Activated naive CD4-positive, alpha-beta T cell (primary cell): ENCODE measurements at places on chromosomes 2 and 18.

DNA sequence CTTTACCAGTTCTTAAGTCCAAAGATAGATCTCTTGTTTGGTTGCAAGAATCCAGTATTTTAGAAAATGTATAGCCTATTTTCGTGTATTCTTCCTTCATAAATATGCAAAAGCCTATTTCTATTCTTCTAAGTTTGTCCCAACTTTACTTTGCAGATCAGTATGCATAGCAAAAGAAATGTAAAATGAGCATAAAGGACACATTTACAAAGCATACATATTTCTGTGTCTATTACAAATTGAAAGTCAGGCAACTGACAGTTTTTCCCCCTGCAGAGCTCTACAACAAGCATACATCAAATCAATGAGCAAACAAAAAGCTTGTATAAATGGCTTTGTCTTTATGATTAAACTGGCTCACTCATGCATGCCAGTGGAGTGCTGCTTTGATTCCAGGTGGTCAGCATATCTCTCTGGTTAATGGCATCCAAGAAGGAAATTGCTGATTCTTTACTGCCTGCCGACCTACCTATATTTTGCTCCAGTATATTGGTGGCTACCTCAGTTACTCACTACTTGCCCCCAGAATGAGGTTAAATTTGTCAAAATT, 10.0 kb upstream of the VPS54 start:
- no peak for DNase-seq

- no peak for DNase-seq
Observed at GRCh38 chr2:3659447-3660432, 1.7 kb downstream of the ALLC start.

DNA sequence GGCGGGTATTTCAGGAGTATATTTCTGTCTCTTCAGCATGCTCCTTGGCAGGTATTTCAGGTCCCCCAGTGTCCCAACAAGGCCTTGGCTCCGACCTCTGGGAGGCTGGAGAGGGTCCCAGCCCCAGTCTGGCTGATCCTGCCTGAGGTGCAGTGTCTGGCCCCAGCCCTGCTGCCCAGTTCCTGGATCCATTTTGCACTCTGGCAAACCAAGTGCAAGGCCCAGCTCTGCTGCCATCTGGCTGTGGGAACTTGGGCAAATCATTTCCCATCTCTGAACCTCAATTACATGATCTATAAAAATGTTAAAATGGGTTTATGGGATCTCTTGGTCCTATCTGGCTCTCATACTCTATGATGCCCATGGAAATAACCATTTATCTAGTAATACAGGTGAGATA, 63.6 kb downstream of the ZBTB7C start:
- no peak for DNase-seq

- no peak for DNase-seq
Observed at GRCh38 chr18:67417864-67418523, 98.5 kb downstream of the DSEL start.

- DNase-seq, result no peak
Observed at GRCh38 chr2:18406219-18406618, 154.2 kb downstream of the RDH14 start.

GRCh38 chr2:102122115-102122514, 20.4 kb upstream of the IL1R1 start:
- no peak for DNase-seq

DNA sequence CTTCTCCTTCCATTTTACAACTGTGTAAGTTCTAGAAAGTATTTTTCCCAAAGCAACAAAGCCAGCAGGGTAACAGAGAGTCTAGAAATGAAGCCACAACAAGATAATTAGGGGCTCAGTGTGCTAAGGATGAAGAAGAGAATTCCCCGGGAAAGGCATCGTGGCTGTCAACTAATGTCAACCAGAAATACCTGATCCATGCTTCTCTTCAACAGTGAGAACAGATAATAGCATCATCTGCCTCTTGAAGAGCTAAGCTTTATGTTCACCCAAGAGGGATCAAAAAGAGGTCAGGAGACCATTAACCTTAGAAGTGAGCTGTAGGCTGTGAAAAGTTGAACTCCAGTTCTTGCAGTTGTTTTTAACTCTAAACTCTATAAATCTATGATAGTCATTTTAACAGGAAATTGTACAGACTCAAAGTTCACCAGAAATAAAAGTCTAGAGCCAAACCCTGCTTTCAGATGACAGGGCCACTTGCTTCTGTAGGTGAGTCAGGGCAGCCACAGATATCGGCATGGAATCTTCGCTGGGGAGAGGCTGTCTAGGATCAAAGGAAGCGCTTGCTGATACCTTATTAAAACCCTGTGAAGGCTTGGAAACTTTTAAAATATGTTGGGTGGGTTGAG, 540.7 kb upstream of the ID2 start:
- DNase-seq, result no peak

DNA sequence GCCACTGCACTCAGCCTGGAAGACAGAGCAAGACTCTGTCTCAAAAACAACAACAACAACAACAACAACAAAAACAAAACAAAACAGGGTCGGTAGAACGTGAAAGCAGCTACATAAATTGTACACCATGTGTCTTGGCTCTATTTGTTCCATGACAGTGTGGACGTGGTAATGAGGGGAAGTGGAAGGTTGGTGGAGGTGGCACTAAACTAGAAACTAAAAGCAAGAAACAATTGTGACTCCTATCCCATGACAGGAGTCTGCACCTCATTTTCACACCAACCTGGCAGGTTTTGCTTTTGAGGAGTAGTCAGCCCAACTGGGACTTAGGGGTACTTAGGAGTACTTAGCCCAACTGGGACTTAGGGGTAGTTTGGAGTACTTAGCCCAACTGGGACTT, 62.5 kb upstream of the MRPS9 start:
- DNase-seq, result no peak

DNA sequence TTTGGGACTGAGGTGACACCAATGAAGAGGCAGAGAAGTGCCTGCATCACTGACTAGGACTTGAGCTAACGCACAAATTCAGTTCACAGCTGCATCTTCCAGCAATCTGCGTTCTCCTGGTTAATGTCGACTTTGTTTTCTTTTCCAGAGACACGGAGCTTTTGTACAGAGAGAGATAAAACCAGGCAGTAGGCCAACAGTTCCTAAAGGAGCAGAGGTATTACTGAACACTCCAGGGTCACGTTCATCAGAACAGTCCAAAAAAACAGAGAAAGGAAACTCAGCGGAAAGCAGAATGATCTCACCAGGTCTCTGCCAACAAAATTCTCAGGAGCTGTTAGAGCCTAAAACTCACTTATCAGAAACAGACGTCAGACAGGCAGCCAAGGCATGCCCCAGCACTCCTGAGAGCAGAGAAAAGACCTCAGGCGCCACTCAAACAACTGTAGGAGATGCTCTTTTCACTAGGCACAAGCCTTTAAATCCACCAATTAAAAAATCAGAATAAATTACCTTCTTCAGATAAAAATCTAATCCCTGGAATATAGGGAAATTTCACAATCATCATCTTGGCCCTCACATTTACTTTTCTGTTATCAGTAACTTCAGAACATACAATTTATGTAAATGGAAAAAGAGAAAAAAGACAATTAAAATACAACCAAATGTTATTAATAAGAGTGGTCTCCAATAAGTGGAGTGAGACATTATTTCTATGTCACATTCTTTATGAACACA, 95.9 kb upstream of the SPTBN1 start:
- no peak for DNase-seq

- no peak for DNase-seq
Observed at GRCh38 chr2:3630631-3631030, 27.4 kb upstream of the ALLC start.

DNA sequence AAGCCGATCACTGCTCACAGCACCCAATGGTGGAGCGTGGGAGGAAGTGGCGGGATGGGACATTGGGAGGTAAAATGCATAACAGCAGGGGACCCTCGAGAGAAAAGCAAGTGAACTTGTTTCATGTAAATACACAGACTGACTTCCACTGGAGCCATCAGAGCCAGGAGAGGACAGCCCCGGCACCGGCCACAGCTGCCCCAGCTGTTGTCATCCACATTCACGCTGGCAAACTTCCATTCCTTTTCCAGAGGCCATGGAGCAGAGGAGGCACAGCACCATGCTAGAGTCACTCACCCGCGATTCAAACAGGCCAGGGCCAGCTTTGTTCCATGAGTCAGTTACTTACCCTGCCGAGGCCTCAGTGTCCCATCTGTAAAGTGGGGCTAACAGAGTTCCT, 610.9 kb upstream of the SALL3 start:
- DNase-seq, result no peak

DNA sequence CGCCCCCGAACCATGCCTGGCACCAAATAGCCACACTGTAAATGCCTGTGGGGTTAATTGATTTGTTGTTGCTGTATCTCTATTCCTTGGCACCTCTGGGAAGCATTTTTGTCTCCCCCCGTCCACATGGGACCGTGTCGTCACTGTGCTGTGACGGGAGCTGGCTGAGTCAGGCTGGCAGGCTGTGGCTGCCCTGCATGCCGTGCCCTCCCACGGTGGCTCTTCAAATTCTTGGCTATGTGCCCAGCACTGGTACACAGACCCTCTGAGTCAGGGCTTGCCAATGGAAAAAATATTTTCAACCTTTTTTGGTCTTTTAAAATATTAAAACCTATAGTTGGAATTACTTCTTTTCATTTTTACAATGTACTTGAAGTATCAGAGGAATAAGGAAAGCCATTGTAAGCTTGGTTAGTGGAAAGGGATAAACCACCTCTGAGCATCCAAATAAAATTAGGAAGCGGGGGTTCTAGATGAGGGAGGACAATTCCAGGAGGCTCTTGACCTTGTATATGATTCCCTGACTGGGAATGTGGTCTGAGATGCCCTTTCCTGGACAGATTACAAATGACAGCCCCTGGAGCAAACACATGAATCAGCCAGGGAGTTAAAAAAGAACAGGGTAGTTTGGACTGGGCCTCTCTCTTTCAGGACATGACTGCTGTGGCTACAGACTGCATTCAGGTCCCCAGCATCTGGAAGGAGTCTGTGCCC, 59.4 kb downstream of the DGKD start:
- no peak for DNase-seq

DNA sequence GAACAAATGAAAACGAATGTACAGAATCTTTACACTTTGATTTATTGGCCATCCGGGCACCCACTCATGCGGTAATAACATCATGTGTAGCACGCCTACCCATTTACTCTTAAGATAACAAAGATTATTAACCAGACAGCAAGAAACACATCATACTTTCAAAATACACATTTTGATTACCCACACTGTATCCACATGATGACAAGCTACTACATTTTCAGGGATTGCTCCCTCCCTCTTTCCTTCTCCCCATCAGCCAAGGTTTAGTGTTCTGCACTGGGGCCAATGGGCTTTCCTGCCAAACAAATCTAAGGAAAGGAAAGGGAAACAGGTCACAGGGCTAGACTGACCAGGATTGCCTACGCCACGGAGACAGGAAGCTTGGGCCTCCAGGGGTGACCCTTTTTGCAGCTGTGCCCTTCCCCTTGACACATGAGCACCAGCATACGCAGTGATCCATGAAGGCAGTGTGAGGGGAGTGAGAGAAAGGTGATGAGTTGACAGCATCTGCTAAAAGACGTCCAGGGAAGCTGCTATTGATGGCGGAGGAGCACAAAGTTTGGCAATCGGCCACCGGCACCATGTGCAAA, 76.5 kb downstream of the ZNF521 start:
- DNase-seq, result no peak

- no peak for DNase-seq
Observed at GRCh38 chr2:12649602-12650400, 66.9 kb upstream of the TRIB2 start.

DNA sequence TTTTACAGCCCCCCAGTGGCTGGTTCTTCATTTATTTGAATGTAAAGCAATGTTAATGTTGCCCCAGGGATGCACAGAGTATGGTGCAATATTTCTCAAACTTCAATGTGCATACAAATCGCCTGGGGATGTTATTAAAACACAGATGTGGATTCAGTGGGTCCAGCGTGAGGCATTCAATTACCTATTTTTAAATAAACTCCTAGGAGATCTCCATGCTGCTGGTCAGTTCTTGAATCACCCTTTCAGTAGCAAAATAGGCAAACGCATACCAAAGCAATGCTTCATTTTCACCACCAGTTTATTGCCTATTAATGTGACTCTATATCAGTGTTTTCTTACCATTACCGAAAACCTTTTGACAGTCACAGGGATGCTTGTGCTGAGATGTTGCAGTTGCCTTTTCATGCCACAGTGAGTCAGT, 530.7 kb downstream of the CBLN2 start:
- DNase-seq, result no peak

DNA sequence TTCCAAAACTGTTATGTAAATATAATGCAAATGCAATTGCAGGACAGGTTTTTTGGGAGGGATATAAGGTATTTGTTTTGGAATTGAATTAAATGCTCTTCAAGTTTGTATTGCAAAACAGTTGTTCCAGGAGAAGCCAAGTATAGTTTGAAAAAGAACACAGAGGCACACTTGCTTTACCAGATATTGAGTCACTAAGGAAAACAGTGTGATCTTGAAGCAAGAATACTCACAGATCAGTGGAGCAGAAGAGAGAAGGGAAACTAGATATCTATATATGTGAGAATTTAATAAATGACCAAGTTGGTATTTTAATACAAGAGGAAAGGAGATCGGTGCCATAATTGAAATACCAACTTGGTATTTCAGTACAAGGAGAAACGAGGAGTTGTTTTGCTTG, 178.9 kb downstream of the CAPN13 start:
- DNase-seq, result no peak

GRCh38 chr2:121897335-121897970, 142.0 kb downstream of the TSN start:
- DNase-seq, result no peak

- no peak for DNase-seq
Observed at GRCh38 chr2:123061534-123061933, 963.6 kb upstream of the CNTNAP5 start.

- DNase-seq, result no peak
Observed at GRCh38 chr2:3405307-3405706, 25.8 kb downstream of the TRAPPC12 start.

DNA sequence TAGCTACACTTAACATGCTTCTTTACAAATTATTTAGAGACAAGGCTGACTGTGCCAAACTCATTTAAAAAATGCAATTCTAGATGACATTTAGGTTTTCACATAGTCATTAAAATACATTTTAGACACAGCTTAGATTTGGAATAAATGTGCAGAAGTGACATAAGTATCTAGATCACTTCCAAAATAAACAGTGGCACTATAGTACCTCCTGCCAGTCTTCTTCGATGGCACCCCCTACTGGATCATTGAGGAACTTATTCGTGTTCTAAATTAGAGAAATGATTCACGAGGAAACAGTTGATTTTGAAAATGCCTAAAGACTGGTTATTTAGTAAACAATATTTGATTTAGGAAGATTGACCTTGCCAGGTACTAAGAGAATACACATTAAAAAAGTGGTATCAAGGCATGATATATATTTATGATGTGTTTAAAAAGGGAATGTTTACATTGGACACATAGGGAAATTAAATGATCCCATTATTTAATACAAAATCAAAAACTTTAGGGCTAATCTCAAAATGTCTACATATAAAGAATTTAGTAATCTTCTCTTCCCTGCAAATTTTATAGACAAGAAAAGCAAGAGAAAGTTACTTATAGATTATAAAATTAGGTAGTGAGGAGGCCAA, 323.9 kb downstream of the XIRP2 start:
- no peak for DNase-seq

- DNase-seq, result no peak
Observed at GRCh38 chr18:825891-826585, 14.0 kb upstream of the YES1 start.

GRCh38 chr18:35389095-35389618, 12.0 kb upstream of the ZNF396 start:
- DNase-seq, result no peak

GRCh38 chr2:191374366-191374765, 129.2 kb downstream of the MYO1B start:
- no peak for DNase-seq

- DNase-seq, result no peak
Observed at GRCh38 chr2:43210125-43210466, 16.3 kb downstream of the ZFP36L2 start.

- no peak for DNase-seq
Observed at GRCh38 chr2:177730792-177731191, 338.2 kb downstream of the AGPS start.
